NCI-H2107 (cell line): ENCODE measurements at places on chromosomes 3 and 15.

DNA sequence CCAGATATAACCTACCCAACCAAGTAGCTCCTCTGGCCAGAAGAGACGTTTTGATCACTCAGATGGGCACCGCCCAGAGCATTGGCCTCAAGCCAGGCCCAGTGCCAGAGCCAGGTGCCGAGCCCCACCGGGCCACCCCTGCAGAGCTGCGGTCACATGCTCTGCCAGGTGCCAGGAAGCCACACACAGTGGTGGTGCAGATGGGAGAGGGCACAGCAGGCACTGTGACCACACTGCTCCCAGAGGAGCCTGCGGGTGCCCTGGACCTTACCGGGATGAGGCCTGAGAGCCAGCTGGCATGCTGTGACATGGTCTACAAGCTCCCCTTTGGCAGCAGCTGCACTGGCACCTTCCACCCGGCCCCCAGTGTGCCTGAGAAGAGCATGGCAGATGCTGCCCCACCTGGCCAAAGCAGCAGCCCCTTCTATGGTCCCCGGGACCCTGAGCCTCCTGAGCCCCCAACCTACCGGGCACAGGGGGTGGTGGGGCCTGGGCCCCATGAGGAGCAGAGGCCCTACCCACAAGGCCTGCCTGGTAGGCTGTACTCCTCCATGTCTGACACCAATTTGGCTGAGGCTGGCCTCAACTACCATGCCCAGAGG is 19.1 kb upstream of the APEH start:
- DNase-seq, result peak; percentile 53

DNA sequence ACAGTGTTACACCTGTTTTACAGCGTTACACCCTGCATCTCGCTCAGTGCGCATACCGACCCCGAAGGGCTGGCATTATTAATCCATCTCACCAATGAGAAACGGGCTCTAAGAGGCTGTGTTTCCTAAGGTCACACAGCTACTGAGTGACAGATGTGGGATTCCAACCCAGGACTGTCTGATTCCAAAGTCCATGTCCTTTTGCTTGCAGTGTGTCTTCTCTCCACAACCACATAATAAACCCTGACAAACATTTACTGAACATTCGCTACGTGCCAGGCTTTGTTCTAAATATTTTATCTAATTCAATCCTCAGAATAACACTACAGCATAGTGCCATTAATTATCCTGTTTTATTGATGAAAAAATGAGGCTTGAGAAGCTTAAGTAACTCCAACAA is 79.1 kb downstream of the RAB11A start:
- no peak for DNase-seq

DNA sequence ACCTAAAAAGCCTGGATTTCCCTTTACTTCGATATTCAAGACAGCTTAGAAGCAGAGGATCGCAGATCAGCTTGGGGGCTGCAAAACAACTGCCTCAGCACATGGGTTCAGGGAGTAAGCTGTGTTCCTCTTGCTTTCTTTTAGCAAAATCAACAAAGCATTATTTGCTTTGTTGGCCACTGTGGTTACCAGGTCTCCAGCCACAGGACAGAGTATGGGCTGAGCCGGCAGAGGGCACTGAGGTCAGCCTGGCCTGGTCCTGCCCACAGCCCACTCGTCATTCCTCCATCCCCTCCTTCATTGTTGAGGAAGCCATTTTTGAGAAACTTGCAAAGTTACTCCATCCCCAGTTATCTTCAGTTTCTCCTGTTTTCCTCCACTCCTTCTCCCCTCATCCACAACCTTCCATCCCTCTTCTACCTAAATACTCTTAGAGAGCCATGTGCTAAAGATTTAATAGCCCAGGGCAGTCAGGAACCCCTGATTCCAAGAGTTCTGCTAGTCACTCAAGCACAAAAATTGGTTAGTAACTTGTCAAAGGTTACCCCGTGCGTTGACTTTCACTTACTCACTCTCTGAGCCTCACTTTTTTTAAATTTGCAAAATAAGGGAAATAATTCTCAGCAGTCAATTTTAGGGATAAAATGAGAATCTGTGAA is 60.0 kb upstream of the HES1 start:
- no peak for DNase-seq

- no peak for DNase-seq
Observed at GRCh38 chr3:60081381-60082095, 1031.7 kb upstream of the CFAP20DC start.

DNA sequence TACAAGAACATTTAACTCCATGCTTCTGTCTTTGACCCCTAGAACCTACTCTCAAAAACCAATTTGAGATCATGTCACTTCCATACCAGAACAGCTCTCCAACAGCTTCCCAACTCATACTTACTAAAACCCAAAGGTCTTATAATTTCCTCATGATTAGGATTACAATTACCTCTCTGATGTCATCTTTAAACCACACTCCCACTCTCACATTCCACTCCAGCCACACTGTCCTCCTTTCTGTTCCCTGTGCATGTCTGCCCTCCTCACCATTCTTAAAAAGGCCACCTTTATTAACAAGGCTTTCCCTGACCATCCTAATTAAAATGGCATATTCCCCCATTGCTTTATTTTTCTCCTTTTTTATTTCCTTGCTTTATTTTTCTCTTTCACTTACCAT is 18.9 kb downstream of the PHC3 start:
- DNase-seq, result no peak
